Fibroblast of skin of back (primary cell): ENCODE measurements at places on chromosomes 7 and 10.
A peak's percentile ranks its signal among the peaks of the same experiment; 100 is the strongest.

- DNase-seq, result no peak
Measured at GRCh38 chr10:78222096-78222790, 188.6 kb downstream of the RPS24 start.

DNA sequence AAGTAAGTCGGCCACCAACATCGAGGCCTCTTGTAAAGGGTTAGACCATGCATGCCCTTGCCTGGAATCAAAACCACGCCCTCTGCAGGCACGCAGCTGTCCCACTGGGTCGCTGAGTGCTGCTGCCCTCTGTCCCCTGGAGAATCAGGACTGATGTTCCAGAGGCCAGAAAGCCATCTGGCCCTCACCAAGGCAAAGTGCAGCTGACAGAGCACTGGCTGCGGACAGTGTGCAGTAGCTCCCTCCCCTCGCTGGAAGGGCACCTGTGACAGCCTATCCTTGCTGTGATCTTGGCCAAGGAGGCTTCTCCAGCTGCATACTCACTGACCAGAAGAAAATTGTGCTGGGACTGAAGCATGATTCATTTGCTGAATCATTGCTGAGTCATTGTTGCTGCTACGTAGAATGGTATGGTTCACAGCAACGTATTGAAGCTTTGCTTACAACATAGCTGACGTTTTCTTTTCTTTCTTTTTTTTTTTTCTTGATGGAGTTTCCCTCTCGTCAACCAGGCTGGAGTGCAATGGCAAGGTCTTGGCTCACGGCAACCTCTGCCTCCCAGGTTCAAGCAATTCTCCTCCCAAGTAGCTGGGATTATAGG, 30.4 kb downstream of the DDC start:
- DNase-seq, result peak; percentile 95

GRCh38 chr10:116490028-116490662, 55.6 kb upstream of the PNLIP start:
- peak; percentile 22 for DNase-seq

DNA sequence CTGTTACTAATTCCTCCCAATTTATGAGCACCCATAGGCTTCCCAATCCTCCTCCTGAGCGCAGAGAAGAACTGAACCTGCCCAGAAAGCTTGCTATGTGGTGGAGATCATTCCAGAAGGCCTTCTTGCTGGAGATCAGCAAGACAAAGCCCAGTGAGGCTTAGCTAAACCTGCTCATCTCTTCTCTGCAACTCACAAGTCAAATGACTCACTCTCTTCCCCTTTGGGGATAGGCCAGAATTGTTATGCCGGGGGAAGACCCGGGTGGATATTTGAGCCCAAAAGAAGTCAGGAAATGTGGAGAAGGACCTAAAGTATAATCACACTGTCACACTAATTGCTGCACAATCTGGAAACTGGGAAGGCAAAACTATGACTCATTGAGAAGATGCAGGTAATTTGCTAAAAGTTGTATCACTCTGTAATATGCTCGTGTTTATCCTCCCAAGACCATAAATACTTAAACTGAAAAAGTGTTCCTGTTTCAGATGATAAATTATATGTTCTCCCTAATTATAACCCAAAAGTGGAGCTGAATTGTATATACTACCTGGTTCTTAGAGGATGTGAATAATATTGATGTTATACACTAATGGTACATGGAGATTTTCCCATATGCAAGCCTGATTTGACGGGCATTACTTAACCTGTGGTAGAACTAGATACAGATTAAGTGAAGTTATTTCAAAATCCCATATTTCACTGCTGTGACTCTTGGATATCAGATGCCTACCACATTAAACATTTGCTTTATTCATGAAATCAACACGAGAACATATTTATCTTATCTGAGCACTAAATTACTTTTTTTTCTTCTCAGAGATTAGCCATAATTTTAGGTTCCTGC, 6.4 kb downstream of the NEBL start:
- peak; percentile 46 for DNase-seq

GRCh38 chr10:129404091-129404490, 63.0 kb upstream of the MGMT start:
- DNase-seq, result no peak

GRCh38 chr7:121544726-121545125, 148.6 kb upstream of the FAM3C start:
- peak; percentile 96 for DNase-seq

DNA sequence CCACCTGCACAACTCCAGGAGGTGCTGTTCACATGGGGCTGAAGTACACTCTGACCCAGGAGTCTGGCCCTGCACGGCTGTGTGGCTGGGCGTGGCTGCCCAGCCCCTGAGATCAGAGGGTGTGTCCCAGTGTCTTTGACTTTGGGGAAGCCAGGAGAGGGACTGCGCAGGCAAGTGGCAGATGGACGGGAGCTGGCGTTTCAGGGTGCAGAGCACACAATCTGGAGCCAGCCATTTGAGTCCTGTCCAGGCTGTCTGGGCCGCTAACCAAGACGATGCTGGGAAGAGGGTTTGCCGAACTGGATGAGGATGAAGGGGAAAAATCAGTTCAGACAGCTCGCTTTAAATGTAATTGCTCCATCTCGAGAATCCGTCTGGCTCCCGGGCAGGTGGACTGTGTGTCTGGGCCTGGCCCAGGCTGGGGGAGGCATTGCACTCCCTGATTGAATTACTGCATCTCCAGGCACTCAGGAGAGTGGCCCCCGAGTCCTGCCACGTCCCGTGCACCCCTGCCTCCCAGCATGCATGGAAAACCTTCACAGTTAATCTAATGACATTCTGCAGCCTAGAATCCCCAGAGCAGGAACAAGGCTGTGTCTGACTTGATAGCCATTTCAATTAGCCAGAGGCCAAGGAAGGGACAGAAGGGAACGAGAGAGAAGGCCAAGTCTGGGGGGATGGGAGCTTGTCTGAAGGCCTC, 120.8 kb upstream of the NANOS1 start:
- DNase-seq, result no peak
